ENCODE measurements at places on chromosomes 4 and X. TPM values are rescaled to one million over a fixed set of nuclear protein-coding genes. Genes with fewer than 3 reads are reported as not detected.

DNA sequence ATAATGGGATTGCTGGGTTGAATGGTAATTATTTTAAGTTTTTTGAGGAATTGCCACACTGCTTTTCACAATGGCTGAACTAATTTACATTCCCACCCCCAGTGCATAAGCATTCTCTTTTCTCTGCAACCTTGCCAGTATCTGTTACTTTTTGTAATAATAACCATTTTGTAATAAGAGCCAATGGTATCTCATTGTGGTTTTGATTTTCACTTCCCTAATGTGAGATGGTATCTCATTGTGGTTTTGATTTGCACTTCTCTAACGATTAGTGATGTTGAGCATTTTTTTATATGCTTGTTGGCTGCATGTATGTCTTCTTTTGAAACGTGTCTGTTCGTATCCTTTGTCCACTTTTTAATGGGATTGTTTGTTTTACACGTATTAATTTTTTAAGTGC is 213.1 kb upstream of the HDX start:
- no peak for DNase-seq

GRCh38 chr4:159374749-159375530 is 272.1 kb downstream of the RAPGEF2 start:
- peak; percentile 67 for DNase-seq

Gene DUX4
- not detected for total RNA-seq

Gene SCOC
- 12.9 TPM for total RNA-seq

Gene GIMD1
- total RNA-seq: not detected

Data from IMR-90 (cell line).